ENCODE measurements at places on chromosomes 7 and 10.

- DNase-seq, result no peak
These were observed 62.0 kb downstream of the BBS9 start for GRCh38 chr7:33191340-33191739.

GRCh38 chr10:96321822-96322221 is 17.6 kb downstream of the DNTT start:
- DNase-seq, result no peak

GRCh38 chr7:1459920-1460820 is 900 bp upstream of the MICALL2 start:
- peak; percentile 56 for DNase-seq

GRCh38 chr10:66795866-66796265 is 130.0 kb upstream of the LRRTM3 start:
- no peak for DNase-seq

DNA sequence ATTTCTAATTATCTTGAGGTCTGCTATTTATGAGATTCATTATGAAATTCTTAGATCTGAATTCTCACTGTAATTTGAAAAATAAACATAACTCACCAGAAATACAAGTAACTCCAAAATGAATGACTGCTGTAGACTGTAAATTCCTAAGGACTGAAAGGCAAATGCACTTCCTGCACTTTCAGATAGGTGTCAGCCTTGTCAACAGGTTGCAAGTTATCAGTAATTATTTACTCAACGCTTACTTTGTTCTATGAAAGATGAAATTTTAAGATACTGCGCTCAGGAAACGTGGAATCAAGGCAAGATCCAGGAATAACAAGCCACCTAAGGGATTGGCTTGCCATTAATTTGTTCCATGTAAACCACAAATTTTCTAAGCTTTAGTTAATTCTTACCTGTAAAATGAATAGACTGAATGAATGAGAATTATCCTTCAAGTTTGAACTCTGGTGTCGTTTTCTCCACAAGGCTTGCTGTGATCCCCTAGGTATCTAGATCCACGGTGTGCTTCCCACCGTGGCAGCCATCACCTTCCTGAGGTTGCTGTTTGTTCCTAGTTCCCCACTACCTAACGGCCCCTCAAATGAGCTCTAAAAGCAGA is 12.6 kb downstream of the DHX32 start:
- DNase-seq, result no peak

DNA sequence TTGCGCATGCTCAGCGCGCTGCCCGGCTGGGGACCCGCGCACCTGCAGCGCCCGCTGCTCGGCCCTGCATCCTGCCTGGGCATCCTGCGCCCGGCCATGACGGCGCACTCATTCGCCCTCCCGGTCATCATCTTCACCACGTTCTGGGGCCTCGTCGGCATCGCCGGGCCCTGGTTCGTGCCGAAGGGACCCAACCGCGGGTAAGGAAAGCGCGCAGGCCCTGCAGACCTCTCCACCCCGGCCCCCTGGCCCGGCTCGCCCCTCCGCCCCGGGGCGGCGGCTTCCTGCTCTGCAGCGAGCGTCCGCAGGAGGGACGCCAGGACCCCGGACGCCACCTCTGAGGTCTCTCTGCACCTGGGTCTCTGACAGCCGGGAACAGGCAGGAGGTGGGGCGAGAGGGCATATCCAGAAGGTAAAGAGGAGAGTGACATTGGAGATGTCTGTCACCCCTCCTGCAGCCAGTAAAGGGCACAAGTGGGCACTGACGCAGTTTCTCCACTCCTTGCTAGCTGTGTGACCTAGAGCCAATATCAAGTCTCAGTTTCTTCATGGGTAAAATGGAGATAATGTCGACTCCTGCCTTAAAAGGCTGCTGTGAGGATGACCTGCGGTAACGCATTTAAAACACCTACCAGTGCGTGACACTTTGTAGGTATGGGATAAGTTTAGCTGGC is 338 bp downstream of the ATP6V0E2 start:
- no peak for DNase-seq

- DNase-seq, result no peak
These were observed 261.4 kb downstream of the GRID1 start for GRCh38 chr10:86105181-86105580.

DNA sequence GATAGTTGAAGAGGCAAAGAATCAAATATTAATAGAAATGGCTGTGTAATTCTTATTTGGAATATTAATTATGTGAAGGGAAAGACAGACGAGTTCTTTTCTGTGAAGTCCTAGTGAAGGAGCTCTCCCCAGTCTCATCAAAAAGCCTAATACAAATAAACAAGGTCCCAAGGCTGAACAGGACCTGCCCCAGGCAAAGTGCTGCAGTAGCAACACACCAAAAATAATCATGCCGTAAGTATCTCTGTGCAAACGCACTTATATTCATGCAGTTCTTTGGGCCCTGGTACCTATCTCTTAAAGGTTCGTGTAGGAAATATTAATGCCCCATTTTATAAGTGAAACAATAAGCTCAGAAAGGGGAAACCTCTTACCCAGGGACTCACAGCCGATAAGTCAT is 12.2 kb upstream of the CHST15 start:
- no peak for DNase-seq

GRCh38 chr10:27819781-27820531 is 74.3 kb upstream of the MKX start:
- DNase-seq, result no peak

- no peak for DNase-seq
These were observed 36.6 kb upstream of the BHLHA15 start for GRCh38 chr7:98174334-98175259.

GRCh38 chr7:47366211-47366610 is 215.7 kb downstream of the TNS3 start:
- DNase-seq, result no peak

GRCh38 chr10:123926401-123927264 is 35.0 kb upstream of the CPXM2 start:
- no peak for DNase-seq

GRCh38 chr7:140196361-140197217 is 19.8 kb upstream of the KDM7A start:
- DNase-seq, result no peak

DNA sequence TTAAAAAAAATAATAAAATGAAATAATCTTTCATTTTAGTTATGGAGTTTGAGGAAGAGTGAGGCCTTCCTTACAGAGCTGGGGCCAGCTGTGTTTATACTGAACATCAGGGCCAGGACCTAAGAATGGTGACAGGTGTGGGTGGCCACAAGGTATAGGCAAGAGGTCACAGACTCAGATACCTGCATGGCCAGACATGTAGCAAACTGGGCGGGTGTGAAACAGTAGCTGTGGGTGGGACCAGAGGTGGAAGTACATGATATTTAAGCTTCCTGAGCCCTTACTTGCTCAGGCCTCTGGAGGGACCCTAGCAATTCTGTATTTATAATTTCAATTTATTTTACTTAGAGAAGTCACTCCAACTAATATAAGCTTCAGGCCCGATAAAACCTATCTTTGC is 27.7 kb upstream of the CAMK1D start:
- no peak for DNase-seq

DNA sequence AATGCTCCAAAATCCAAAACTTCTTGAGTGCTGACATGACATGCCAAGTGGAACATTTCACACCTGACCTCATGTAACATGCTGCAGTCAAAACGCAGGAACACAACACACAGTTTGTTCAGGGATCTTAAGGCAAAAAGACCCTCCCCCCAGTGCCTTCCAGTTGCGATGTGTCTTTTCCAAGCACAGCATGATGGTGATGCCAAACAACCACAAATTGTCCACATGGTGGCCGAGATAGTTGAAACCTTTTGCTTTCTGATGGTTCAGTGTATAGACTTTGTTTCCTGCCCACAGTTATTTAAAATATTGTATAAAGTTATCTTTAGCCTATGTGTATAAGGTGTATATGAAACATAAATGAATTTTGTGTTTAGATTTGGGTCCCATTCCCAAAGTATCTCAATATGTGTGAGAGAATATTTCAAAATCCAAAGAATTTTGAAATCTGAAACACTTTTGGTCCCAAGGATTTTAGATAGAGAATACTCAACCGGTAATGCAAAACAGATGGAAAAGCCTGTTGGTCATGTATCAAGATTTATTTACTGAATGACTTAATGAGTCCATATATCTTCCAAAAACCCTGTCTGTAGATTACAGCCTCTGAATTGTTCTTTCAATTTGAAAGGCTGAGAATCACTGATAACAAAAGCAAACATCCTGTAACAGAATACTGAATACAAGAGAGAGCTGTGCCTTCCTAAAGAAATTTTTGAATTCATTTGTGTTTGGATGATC is 93.4 kb upstream of the OIT3 start:
- DNase-seq, result peak; percentile 44

GRCh38 chr10:59432207-59432900 is 70.0 kb upstream of the FAM13C start:
- DNase-seq, result no peak

- DNase-seq, result no peak
These were observed 170.2 kb downstream of the PLXNA4 start for GRCh38 chr7:132406039-132406438.

GRCh38 chr7:92763636-92764423 is 72.5 kb downstream of the CDK6 start:
- peak; percentile 31 for DNase-seq

DNA sequence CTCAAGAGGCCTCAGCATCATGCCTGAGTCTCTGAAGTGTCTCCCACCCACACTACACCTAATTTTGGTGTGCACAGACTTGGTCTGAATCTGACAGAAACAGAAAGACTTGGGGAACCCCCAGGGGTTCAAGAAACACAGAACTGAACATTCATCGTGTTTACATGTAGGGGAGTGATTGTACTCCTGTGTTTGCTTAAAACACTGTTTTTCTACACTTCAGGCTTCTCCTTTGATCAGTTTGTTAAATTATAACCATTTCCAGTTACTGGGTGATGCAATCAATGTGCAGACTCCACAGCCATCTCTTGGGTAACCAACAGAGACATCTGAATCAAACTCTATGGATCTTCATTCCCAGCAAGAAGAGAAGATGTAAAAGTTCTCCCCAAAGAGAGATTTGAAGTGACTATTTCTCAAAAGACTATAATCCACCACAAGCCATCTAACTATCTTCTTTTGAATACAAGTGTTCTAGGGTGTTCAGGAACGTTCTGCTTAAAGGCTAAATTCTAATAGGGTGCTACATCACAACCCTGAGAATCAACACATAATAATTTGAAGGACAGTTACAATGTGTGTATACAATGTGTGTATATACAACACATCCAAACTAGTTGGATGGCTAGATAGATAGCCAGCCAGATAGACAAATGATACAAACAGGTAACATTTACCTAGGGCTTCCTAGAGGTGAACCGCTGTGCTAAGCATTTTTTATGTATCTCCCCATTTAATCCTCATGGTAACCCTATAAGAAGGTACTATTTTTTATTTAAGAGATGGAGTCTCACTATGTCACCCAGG is 34.2 kb downstream of the DNAJC12 start:
- DNase-seq, result no peak

- DNase-seq, result no peak
These were observed 418.1 kb downstream of the GFRA1 start for GRCh38 chr10:115854740-115855435.

DNA sequence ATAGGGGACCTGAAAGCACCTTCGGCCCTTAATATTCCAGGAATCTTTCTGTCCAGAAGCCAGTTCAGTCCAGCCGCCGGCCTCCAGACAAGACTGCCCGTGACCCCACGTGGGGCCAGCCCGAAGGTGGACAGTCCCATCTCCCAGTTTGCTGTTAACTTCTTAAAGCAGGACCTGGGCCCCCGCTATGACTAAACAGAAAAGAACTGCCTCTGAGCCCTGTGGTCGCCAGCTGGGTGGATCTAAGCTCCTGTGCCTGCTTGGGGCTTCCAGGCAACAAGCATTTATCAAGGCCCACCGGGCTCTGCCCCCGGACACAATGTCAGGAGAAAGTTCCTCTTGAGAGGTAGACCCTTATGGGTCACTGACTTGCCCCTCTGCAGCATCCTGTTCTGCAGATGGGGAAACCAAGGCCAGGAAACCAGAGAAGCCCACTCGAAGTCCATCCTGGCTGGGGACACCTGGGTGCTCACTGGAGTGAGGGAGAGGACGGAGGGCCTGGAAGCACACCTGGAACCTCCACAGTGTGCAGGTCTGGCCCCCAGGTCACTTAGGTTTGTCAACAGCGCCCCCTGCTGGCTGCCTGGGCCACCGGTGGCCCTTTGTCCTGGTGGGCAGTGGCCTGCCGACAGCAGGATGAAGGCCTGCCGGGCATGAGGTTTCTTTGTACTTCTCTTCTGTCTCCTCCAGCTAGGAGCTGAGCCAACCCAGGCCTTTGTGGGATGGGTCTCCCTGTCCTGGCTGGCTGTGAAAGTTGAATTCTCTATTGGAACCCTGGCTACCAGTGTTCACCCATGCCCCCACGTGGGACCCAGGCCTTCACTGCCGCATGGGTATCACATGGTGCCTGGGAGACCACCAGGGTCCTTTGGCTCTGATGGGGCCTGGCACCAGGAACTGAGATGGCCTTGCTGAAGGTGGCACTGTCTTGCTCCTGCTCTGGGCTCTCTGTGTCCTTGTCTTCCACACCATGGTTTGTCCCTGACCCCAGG is 128.0 kb downstream of the ZMIZ1 start:
- DNase-seq, result no peak

DNA sequence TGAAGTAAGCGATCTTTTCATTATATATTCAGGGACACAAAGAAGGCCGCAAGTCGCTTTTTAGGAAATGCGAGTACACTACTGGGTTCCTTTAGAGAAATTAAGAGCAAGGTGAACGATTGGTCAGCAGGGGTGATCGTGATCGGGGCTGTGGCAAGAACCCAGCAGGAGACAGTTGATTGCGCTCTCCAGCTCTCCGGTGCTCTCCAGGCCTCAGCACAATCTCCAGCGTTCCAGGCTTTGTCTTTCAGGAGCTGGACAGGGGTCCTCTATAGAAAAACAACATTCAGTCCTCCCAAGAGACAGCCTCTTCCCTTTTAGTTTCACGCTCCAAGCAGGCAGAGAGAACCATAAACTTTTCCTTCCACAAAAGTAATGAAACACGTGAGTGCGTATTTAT is 170.5 kb upstream of the KLF6 start:
- peak; percentile 57 for DNase-seq

DNA sequence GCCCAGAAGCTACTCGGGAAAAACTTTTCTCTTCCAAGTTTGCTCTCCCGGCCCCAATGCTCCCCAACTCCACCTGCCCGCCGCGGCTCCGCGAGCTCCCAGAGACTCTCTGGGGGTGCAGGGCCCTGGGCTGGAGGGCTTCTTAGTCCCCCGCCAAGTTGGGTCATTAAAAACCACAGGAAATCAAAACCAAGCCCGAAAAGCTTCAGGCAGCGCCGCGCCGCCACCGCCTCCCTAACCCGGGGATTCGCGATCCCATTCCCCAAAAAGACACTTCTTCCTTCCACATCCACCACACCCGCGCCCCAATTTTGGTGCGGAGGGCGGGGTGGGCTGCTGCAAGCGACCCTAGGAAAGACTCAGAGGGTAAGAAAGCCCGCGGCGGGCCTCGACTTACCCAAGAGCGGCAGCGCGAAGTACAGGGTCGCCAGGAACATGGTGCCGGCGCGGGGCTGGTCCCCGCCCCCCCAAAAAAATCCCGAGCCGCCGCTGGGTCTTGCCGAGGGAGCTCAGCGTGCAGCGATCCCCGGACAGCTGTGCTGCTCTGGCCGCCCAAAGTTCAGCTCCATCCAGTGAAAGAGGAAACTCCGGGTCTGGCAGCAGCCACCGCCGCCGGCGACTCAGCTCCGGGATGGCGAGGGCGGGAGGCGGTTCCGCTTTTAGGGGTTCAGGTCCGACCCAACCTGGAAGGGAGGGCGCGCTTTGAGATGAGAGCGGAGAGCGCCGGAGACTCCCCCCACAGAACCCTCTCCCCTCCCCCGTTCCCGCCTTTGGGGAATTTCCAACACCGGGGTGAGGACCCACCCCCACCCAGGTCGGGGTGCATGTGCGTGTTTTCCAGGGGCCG is 1.2 kb downstream of the GFRA1 start:
- no peak for DNase-seq

GRCh38 chr7:39554583-39555165 is 11.5 kb upstream of the YAE1 start:
- no peak for DNase-seq

- no peak for DNase-seq
These were observed 96.2 kb downstream of the VOPP1 start for GRCh38 chr7:55475855-55476803.

Measured in skin of body (tissue), 3 donors.